ENCODE measurements at places on chromosomes 5 and 9. TPM values are rescaled to one million over a fixed set of nuclear protein-coding genes. Genes with fewer than 3 reads are reported as not detected.

DNA sequence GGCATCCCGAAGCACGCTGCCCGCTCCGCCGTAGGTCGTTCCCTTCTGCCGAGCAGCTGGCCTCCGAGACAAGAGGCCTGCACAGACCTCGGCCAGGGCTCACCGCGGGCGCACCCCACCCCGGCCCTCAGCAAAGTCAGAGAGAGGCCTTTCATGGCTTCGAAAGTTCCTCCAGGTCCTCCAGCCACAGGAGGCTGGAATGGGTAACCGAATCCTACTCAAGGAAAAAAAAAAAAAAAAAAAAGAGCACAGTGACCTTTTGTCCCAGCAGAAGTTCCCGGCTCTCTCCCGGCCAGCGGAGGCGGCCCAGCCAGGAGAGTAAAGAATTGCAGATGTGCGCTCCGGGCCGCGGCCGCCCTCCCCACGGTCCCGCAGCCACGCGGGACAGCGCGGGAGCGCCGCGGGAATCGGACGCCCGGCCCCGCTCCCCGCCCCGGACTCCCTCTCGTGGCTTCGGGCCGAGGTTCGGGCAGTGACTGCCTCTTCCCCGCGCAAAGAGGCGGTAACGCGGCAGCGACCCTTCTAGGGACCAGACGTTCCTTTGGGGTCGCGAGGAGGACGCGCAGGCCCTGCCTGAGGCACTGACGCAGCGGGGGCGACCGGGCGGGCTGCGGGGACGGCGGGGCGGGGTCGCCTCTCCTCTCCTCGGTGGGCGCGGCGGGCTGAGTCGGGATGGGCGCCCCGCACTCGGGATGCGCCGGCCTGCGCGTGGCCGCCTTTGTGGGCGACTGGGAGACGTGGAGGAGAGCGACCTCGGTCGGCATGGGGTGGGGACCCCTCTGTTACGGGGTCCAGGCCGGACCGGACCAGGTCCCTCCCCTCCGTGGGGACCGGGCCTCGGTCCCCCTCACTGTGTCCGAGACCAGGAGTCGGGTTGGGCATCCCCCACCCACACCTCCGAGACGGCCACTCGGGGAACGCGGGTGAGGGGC lies 754 bp downstream of the GFPT2 start:
- no peak overlapping the region for H3K4me3 ChIP-seq
- H3K36me3 ChIP-seq = no peaks in the 10 kb centered on the region
- peaks cover 63% of the 10 kb centered on the region for H3K27me3 ChIP-seq
- no peak for DNase-seq

- DNase-seq = no peak
- peaks cover 20% of the 10 kb centered on the region for H3K36me3 ChIP-seq
- no peaks in the 10 kb centered on the region for H3K4me1 ChIP-seq
- H3K27me3 ChIP-seq = no peaks in the 10 kb centered on the region
- H3K4me3 ChIP-seq = no peak overlapping the region
These were observed 59.3 kb downstream of the GALNT10 start for GRCh38 chr5:154249826-154250225.

LCN9 gene
- total RNA-seq = not detected

DNA sequence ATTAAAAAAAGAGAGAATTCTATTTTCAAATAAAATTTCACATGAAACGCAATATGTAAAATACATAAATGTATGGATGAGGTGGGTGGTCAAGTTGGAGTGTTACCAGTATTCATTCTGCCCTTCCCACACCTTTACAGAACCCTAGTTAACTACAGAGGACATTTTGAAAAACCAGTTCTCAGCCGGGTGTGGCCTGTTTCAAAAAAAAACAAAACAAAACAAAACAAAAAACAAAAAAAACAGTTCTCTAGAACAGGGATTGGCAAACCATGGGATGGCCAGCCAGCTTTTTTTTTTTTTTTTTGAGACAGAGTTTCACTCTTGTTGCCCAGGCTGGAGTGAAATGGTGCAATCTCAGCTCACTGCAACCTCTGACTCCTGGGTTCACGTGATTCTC lies 28.4 kb upstream of the HK3 start:
- H3K4me3 ChIP-seq = no peak overlapping the region
- no peaks in the 10 kb centered on the region for H3K27me3 ChIP-seq
- DNase-seq = no peak

- no peaks in the 10 kb centered on the region for H3K27me3 ChIP-seq
- no peaks in the 10 kb centered on the region for H3K36me3 ChIP-seq
- H3K4me1 ChIP-seq = no peaks in the 10 kb centered on the region
- no peak overlapping the region for H3K27ac ChIP-seq
These were observed 649.3 kb upstream of the WWC1 start for GRCh38 chr5:167642181-167642580.

- H3K4me1 ChIP-seq = peaks cover 5% of the 10 kb centered on the region
- H3K36me3 ChIP-seq = no peaks in the 10 kb centered on the region
- DNase-seq = no peak
- peaks cover 11% of the 10 kb centered on the region for H3K27me3 ChIP-seq
- H3K4me3 ChIP-seq = no peak overlapping the region
- H3K27ac ChIP-seq = no peak overlapping the region
These were observed 98.0 kb downstream of the HSD17B3 start for GRCh38 chr9:96203867-96204501.

DNA sequence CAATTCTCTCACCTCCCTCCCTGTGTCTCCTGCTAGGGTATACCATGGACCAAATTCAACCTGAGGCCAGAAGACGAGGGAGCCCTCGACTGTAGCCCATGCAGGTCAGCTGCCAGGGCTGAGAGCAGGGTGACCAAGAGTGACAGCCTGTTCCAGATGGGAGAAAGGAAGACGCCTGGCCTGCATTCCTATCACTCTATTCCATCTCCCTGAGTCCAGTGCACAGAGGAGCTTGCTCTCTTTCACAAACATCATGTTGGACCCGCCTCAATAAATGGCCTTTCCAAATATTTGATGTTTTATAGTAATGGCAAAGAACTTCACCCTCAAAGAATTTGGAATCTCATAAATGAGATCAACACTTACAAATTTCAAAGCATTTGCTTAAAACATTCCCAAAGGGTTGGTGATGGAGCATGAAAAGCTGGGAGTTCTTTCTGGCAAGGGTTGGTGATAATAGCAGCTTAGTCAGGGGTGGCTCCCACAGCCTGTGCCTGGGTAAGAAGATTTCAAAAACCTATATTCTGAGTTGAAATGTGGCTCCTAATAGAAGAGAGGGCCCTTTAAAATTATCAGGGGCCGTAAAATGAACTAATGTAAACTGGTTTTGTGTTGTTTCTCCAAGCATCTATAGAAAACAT lies 393.1 kb downstream of the EFNA5 start:
- no peak overlapping the region for H3K27ac ChIP-seq
- peaks cover 11% of the 10 kb centered on the region for H3K27me3 ChIP-seq
- no peaks in the 10 kb centered on the region for H3K4me1 ChIP-seq
- no peak overlapping the region for H3K4me3 ChIP-seq

DNA sequence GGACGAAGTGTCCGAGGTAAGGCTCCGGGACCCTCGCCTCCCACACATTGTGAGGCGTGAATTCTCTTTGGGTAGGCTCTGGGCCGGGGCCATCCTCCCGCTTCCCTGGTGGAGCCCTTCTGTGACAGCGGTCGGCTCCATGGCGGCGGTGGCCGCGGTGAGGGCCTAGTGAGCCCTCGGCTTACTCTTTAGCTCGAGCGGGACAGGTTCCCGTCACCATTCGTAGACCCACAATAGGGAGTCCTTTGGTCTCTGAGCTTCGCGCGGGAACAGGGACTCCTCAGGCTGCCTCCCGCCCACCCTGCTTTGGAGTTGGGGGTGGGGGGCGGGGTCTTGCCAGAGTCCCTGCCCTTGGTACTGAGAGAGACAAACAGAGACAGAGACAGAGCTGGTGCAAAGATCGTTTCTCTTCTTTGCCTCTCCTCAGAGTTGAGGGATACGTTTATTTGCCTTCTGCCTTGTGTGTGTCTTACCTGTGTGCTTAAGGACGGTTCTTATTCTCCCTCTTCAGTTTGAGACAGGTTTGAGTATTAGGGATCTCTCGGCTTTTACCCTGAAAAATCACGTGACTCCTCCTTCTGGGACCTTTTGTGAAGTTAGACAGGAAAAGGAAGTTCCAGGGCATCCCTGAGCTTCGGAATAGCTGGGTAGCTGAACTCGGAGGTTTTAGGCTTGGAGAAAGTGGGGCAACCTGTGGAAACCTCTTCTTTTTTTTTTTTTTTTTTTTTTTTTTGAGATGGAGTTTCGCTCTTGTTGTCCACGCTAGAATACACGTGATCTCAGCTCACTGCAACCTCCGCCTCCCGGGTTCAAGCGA lies 833 bp downstream of the ANKHD1 start:
- H3K27ac ChIP-seq = no peak overlapping the region
- H3K36me3 ChIP-seq = peaks cover 18% of the 10 kb centered on the region
- no peaks in the 10 kb centered on the region for H3K27me3 ChIP-seq
- DNase-seq = peak; percentile 72
- H3K4me1 ChIP-seq = peaks cover 36% of the 10 kb centered on the region
- H3K4me3 ChIP-seq = no peak overlapping the region

GRCh38 chr5:88251048-88251711 lies 17.5 kb downstream of the TMEM161B start:
- H3K4me1 ChIP-seq = peaks cover 41% of the 10 kb centered on the region
- peak overlapping the region; percentile 84 for H3K27ac ChIP-seq
- peaks cover 45% of the 10 kb centered on the region for H3K36me3 ChIP-seq

DNA sequence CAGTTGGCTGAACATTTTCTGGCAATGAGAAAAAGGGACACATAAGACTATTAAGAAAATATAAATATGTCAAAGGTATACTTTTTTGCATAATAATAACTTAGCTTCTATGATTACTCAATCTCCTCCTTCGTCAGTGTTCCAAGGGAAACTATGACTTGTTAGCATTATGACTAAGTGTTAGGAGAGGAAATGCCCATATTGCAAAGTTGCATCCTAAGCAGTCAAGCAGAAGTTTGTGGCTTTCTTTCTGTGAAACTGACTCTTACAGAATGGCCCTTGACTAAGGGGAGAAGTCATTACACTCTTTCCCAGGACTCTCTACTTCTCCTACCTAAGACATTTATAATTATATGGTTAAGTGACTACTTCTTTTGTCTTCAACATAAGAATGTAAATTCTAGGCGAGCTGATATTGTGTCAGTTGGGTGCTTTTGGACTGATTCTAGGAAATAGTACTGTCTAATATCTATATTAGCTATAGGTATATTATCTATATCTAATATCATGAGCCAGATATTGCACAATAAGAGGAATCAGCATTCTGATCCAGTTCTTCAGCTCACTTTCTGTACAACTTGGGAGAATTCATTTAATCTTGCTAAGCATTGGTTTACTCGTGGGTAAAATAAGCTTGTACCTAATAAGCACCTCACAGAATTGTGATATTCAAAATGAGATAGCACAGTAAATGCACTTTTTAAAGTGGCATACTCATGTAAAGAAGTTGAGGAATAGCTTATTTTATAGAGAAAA lies 16.4 kb upstream of the SPINK6 start:
- H3K4me1 ChIP-seq = peaks cover 14% of the 10 kb centered on the region
- no peak overlapping the region for H3K27ac ChIP-seq
- no peak overlapping the region for H3K4me3 ChIP-seq
- peaks cover 3% of the 10 kb centered on the region for H3K36me3 ChIP-seq
- DNase-seq = no peak

GRCh38 chr5:113181409-113181808 lies 204.8 kb downstream of the DCP2 start:
- peaks cover 6% of the 10 kb centered on the region for H3K4me1 ChIP-seq
- no peak overlapping the region for H3K27ac ChIP-seq
- no peak for DNase-seq

GRCh38 chr5:134490255-134490924 lies 35.1 kb upstream of the JADE2 start:
- no peaks in the 10 kb centered on the region for H3K27me3 ChIP-seq
- no peaks in the 10 kb centered on the region for H3K36me3 ChIP-seq

DNA sequence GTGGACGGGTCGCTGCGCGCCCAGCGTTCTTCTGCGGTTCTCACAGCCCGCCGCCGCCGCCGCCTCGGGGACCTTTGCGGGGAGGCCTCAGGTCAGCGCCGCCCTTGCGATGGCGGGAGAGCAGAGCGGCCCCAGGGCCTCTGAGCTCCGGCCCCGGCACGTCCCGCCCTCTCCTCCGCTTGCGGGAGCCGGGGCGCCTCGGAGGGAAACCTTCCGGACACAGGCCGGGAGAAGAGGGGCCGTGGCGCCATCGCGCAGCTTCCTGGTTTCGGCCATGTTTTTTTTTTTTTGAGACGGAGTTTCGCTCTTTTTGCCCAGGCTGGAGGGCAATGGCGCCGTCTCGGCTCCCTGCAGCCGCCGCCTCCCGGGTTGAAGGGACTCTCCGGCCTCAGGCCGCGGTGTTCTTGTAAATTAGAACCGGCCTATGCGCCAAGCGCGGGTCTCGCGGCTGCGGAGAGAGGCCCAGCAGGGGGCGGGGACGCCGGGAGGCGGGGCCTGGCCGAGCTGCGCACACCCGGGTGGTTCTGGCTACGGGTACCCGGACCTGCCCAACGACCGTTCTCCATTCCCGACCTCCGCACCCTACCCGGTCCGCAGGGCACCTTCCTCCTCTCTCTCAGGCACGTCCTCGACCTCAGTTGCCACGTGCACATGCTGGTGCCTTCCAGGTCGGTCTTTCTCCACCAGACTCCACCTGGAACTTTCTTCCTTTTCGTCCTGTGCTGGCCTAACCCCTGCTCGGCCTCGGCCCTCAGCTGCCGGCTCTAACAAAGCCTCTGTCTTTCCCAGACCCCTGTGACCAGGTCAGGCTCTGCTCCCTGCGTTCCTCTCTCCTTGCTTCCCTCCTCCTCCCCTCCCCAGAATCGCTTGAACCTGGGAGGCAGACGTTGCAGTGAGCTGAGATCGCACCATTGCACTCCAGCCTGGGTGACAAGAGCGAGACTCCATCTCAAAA lies 28.8 kb upstream of the MGAT1 start:
- peak overlapping the region; percentile 98 for H3K27ac ChIP-seq
- peaks cover 31% of the 10 kb centered on the region for H3K4me1 ChIP-seq
- no peaks in the 10 kb centered on the region for H3K27me3 ChIP-seq
- H3K36me3 ChIP-seq = peaks cover 51% of the 10 kb centered on the region
- DNase-seq = peak; percentile 84

NOXA1 gene
- 0.30 TPM for total RNA-seq

DNA sequence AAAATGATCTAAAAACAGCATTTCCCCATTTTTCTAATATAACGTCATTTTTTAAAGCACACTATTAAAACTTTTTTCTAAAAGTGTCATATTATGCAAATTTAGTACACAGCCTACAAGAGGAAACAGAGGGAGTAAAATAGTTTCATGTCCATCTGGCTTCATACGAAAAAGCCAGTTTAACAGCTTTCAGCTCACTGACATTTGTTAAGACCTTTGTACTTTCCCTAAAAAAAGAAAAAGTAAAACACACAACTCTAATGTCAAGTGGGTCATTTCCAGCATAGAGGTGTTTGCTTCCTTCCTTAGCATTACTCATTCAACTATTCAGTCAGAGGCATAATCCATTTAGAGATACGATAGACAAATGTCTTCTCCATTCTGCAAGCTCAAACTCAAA lies 49.4 kb downstream of the ABHD17B start:
- H3K4me1 ChIP-seq = peaks cover 20% of the 10 kb centered on the region
- H3K27ac ChIP-seq = no peak overlapping the region
- H3K27me3 ChIP-seq = no peaks in the 10 kb centered on the region
- no peak overlapping the region for H3K4me3 ChIP-seq
- H3K36me3 ChIP-seq = peaks cover 69% of the 10 kb centered on the region

FBLL1 gene
- not detected for total RNA-seq
